ENCODE measurements at places on chromosomes 5 and 9. TPM values are rescaled to one million over a fixed set of nuclear protein-coding genes. Genes with fewer than 3 reads are reported as not detected.

Gene PHYHD1
- total RNA-seq: 4.8 TPM

DNA sequence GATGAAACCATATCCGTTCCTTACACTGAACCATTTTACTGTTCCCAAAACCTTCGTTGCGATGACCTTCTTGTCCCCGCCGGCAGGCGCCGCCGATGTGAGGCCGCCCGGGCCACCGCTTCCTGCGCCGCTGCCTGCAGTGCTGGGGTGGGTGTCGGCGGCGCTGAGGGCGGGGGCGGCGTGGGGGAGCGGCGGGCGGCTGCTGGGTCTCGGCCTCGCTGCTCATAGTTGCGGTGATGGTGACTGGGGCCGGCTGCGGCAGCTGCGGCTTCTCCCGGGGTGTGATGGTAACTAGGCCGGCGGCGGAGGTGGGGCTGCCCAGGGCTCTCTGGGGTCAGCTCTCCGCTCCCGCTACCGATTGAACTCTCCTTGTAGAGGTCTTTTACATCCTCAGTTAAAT is 14.1 kb upstream of the OR2S2 start:
- DNase-seq: no peak

GRCh38 chr5:6886866-6887265 is 173.6 kb downstream of the TENT4A start:
- no peak for DNase-seq

DNA sequence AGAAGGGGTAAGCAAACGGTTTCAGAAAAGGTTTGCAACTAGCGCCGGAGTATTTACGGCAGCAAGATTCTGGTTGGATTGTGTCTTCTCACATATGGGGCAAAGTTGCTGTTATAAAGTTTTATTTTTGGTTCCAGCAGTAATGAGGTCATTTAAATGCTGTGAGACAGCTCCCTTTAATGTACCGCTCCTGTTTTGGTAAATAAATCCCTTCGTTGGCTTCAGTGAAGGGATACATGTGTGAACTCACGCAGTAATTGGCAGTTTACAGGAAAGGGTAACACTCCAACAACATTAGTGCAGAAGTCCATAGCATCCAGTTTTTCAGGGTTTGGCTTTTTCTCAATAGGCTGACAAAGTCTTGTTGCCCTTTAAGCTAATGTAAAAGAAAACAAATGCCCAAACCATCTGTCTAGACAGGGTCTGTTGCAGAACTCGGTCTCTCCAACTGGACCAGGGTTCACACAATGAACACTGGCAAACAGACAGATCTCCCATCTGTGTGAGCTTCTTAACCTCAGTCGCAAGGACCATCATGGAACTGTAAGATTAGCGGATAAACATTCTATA is 184.0 kb downstream of the GOLPH3 start:
- no peak for DNase-seq

Gene FAM193B
- total RNA-seq: 63.9 TPM

GRCh38 chr9:137053944-137054931 is at the start of gene ENTPD2:
Gene ENTPD2 (minus strand): TSS chr9:137054061. CDS start chr9:137053997, 64 bp downstream.
- peak; percentile 87 for DNase-seq

GRCh38 chr5:124935065-124935464 is 188.6 kb upstream of the ZNF608 start:
- DNase-seq: peak; percentile 27

GRCh38 chr5:153153086-153153485 is 337.4 kb upstream of the GRIA1 start:
- DNase-seq: no peak

DNA sequence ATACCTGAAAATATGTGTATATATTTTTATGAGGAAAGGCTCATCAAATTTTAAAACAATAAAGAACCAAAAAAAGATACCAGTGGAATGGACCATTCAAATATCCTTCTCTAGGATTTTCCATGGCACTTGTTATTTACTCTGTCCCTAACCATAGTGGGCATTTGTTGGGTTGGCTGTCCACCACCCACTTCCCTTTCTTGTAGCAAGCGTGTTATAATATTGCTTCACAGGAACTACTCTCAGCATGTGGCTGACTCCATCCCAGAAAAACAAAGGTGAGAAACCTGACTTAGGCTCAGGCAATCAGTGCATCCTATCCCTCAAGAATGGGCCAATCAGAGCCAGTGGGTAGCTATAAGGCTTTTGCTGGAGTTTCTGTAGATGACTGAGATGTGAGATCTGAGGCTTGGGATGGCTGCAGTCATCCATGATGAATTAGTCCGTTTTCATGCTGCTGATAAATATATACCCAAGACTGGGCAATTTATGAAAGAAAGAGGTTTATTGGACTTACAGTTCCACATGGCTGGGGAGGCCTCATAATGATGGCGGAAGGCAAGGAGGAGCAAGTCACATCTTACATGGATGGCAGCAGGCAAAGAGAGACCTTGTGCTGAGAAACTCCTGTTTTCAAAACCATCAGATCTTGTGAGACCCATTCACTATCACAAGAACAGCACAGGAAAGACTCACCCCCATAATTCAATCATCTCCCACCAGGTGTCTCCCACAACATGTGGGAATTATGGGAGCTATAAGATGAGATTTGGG is 17.2 kb downstream of the C5orf63 start:
- DNase-seq: no peak

DNA sequence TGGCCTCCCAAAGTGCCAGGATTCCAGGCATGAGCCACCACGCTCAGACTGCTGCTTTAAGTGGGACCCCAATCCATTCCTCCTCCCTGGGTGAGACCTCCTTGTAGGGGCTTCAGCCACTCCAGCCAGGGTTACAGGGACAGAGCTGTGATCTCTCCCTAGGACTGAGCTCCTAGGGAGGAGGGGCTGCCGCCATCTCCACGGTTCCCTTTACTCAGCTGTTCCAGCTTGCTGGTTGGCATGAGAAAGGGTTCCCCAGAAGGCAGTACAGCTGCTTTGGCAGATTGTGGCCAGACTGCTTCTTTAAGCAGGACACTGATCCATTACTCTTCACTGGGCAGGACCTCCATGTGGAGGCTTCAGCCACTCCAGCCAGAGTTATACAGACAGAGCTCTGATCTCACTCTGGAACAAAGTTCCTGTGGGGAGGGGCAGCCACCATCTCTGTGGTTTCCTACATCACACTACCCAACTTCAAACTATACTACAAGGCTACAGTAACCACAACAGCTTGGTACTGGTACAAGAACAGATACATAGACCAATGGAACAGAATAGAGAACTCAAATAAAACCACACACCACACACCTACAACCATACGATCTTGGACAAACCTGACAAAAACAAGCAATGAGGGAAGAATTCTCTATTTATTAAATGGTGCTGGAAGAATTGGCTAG is 7.2 kb downstream of the INSL6 start:
- no peak for DNase-seq

Data from transverse colon (tissue), 4 donors.